ENCODE measurements at places on chromosomes 1 and 21.

DNA sequence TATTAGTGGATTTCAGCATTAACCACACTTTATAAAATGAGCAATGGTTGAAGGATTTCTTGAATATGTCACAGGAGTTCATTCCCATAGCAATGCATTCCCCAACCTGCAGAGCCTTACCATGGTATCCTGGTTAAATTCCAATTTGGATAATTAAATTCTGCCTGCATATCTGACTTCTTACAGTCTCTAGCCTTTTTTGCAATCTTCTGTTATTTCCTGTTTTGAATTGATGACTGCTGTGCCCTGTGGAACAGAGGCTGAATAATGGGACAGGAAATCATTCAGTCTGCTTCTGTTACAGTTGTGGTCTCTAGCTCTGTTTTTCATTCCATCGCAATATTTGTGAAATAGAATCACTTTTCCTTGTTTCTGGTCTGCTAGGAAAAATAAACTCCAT, 1823.9 kb downstream of the PLA2G4A start:
- peak; percentile 4 for DNase-seq

DNA sequence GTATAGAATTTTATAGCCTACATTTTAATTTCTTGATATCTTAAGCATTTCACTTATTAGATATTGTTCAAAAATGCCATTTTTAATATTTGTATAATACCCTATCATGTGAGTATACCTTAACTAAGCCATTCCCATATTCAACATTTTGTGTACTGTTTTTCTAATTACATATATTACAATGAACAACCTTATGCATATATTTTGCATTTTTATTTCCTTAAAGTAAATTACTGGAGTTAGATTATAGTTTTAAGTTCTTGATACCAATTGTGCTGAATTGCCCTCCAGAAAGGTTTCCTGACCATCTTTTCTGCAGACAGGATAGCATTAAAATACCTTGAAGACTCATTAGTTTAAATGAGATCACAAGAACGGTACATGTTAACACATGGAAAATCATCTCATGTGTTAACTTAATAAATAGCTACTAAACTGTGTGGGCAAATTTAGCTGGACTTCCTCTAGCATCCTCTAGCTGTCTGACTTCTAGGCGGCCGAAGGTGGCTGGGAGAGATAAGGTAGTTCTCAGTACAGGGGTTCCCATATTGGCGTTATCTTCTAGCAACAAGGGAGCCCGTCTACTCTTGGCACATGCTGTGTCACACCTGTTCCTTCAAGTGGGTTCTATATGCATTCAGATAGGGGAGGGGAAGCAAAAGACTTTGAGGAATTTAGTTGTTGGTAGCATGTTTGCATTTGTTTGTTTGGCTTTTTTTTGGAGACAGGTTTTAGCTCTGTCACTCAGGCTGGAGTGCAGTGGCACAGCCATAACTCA, 8.9 kb downstream of the DCLRE1B start:
- peak; percentile 87 for DNase-seq

- no peak for DNase-seq
Measured at GRCh38 chr1:115524236-115524635, 117.5 kb upstream of the VANGL1 start.

GRCh38 chr1:6033986-6034749, 11.5 kb upstream of the KCNAB2 start:
- peak; percentile 38 for DNase-seq

GRCh38 chr1:213399695-213400094, 348.7 kb downstream of the RPS6KC1 start:
- no peak for DNase-seq

DNA sequence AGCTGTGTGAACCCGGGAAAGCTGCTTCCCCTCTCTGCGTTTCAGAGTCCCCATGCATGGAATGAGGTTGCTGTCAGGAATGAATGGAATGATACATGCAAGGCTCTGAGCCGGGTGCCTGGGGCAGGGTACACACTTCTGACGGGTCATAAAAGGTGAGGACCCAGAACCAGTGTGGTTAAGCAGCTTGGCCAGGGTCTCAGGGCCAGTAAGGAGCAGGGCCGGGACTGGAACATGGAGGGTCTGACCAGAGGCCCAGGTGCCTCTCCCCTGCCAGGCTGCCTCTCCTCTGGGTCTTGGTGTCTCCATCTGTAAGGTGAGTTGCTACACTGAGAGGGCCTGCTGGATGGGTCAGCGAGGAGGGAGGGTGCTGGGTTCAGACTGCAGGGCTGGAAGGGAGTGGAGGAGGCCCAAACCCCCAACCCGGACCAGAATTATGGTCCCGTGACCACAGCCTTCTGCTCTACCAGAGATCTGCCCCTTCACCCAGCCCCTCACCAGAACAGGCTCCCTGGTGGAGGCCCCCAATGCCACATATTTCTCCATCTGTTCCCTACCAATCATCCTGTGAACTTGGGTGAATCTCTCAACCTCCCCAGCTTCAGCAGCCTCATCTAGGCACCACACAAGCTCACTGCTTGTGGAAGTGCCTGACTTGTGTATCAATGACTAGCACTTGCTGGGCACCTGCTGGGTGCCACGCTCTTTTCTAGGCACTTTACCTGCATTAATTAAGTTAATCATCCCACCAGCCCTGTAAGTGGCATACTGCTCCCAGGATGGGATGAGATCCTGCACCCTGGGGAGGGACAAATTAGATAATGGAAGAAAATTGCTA, 16.2 kb upstream of the LRP8 start:
- no peak for DNase-seq

GRCh38 chr1:83742446-83742845, 256.5 kb downstream of the TTLL7 start:
- no peak for DNase-seq

DNA sequence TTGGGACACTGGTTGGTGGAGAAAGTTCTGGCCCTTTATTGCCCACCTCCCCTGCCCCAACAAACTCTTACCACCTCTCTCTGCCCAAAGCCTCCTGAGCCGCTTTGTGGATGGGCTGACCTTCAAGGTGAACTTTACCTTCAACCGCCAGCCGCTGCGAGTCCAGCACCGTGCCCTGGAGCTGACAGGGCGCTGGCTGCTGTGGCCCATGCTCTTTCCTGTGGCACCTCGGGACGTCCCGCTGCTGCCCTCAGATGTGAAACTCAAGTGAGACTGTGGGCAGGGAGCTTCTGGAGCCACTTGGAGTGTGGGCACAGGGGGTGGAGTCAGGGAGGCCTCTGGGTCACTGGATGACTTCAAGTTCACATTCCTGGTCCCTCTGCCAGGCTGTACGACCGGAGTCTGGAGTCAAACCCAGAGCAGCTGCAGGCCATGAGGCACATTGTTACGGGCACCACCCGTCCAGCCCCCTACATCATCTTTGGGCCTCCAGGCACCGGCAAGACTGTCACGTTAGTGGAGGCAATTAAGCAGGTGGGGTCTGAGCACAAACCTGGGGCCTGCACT, 12.5 kb downstream of the RHOC start:
- no peak for DNase-seq

DNA sequence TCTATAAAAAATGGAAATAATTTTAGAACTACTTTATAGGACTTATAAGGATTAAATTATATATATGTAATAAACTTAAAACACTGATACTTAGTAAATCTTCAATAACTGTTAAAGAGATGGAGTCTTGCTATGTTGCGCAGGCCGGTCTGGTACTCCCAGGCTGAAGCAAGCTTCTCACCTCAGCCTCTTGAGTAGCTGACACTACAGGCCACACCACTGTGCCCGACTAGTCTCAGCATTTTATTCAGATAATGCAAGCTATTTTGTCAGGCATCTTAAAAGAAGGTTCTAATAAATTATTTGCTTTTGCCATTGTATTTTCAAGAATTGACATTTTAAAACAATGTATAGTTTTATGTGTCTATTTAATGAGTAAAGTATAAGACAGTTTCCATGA, 20.8 kb downstream of the CNST start:
- no peak for DNase-seq

- DNase-seq, result no peak
Measured at GRCh38 chr1:213065800-213066199, 14.8 kb downstream of the RPS6KC1 start.

DNA sequence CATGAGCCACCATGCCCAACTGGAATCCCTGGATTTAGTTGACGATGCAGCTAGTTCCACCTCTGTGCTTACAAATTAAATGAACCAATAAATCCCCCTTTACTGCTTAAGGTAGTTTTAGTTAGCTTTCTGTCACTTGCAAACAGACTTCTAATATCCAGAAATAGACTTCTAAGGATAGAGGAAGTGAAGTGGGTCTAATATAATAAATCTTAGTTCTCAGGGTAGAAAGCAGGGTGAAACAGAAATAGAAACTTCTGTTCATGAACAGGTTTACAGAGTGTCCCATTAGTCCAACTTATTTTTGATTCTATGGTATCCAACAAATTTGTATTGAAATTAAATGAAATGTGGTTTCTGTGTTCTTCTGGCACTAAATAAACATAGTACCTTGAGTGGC, 20.1 kb downstream of the BCAS2 start:
- DNase-seq, result peak; percentile 40

GRCh38 chr1:86530211-86530845, 16.6 kb upstream of the CLCA4 start:
- no peak for DNase-seq

DNA sequence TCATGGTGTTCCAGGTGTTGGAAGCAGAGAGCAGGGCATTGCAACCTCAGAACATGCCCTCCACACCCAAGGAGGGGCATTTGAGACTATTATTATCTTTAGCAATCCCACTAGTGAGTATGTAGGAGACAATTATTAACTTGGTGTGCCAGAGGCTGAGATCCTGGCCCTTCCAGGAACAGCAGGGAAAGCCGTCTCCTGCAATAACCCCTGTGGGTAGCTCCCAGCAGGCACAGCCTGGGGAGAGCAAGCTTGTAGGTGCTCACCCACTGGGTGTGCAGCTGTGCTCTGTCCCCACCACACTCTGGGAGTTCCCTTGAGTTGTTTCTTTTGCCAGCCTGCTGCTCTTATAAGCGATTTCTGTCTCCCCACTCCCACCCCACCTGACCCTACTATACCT, 10.3 kb downstream of the CFAP107 start:
- DNase-seq, result no peak

GRCh38 chr1:216005916-216006315, 417.3 kb downstream of the USH2A start:
- DNase-seq, result no peak

GRCh38 chr1:223815865-223816264, 29.9 kb downstream of the TP53BP2 start:
- no peak for DNase-seq

GRCh38 chr21:35273333-35273732, 224.2 kb upstream of the RUNX1 start:
- DNase-seq, result no peak
